ENCODE measurements at places on chromosomes 6 and 20.

- DNase-seq, result no peak
Observed at GRCh38 chr6:125802383-125802782, 11.6 kb downstream of the NCOA7 start.

DNA sequence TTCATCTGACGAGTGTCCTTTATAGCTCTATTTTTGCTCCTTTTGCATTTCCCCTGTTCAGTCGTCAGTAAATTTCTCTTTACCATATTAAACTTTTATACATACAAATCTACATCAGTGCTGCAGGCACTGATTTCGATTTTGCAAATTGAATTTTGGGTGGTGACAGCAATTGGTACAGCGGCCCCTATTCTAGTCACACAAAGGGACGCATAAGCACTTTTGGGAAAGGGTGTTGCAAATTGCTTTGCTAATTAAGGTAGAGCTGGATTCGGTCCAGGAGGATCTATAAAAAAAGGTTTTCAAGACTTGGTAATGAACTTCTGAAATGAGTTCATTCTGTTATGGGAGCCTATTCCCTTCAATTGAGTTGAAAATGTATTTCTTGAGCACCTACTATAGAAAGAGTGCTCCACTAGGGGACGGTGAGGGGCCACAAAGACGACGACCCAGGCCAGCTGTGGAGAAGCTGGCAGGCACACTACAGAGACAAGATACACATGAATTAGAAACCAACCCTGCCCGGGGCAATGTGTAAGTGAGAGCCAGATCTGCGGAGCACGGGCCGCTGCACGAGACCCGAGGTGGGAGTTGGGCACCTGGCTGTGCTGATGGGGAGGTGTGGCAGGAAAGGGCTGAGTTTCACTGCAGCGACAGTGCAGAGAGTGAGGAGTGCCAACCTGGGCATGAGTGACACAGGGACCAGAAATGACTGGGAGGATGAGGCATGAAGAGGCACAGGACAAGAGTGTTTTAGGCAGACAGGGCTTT is 5.4 kb downstream of the UQCC2 start:
- DNase-seq, result no peak

- DNase-seq, result no peak
Observed at GRCh38 chr6:31899882-31900722, 1.8 kb downstream of the ZBTB12 start.

DNA sequence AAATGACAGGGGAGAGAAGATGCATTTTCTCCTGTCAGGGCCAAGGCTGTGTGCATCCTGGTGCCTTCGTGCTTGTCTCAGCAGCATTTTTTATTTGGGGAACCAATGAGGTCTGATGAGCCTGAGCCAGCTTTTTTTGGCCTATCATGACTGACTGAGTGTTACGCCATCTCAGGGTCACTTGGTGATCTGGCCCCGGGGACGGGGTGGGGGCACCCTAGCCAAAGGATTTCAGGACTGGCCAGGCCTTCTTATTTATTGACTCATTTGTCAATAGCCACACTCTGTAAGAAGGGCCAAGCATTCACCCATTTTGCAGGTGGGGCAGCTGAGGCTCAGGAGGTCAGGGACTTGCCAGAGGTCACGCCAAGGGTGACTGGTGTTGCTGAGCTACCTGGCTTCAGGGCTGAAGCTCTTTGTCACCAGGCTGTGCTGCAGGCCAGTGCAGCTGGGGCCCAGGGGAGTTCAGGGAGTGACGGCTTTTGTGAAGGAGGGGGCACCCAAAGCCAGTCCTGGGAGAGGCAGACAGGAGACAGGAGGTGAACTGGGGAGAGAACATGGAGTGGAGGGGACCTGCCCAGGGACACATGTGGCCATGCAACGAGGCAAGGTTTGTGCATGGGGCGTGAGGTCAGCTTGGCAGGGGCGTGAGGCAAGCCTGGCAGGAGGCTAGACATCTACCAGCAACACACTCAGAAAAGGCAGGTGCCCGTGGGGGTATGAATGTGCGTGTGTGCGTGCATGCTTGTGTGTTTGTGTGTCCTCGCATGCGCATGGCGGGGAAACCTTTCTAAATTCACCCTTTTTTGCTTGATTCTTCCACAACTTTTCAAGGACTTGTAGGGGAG is 31.1 kb downstream of the VSTM2L start:
- no peak for DNase-seq

GRCh38 chr20:49229381-49229780 is 10.2 kb downstream of the DDX27 start:
- DNase-seq, result no peak

DNA sequence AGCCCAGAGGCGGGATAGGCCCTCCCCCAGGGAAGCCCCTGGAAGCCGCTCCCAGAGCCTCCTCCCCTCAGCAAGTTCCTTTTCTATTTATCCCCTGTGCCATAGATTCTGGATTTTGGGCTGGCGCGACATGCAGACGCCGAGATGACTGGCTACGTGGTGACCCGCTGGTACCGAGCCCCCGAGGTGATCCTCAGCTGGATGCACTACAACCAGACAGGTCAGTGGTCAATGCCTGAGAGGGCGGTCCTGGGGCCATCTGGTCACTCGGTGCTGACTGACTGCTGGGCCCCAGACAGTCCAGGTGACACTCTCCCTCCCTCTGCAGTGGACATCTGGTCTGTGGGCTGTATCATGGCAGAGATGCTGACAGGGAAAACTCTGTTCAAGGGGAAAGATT is 6.2 kb downstream of the MAPK13 start:
- no peak for DNase-seq

GRCh38 chr20:37781626-37782025 is 87.8 kb downstream of the CTNNBL1 start:
- DNase-seq, result no peak

DNA sequence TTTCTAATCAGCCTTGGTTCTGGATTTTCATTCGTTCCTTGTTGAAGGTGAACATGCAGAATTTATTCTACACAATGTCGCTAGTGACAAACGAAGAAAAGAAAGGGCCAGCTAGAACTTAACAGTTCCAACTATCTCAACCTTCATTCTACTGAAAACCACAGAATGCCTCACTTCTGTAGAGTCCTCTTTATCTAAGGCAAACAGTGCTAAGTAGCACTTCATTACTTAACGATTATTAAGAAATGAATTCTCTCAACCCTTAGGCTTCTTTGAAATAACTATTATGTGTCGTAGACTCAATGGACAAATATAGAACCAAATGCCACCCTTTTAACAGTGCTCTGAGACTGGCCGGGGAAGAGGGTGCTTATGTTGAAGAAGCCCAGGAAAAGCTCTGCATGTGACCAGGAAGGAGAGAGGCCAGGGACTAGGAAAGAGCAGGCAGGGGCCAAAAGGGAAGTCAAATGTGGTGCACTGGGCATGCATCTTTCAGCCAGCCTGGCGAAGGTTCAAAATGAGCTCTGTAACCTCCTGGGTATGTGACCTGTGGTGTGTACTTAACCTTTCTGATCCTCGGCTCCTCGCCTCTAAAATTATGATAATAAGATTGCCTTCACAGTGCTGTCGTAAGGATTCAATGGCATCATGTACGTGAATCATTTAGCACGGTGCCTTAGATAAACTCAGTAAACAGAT is 55.4 kb upstream of the BMP2 start:
- no peak for DNase-seq

GRCh38 chr6:119768201-119768600 is 418.6 kb upstream of the MAN1A1 start:
- DNase-seq, result no peak

GRCh38 chr20:43507150-43508080 is at the start of gene L3MBTL1:
L3MBTL1 (plus strand) TSS chr20:43507697; CDS start chr20:43513504, 5,807 bp downstream.
- peak; percentile 88 for DNase-seq

DNA sequence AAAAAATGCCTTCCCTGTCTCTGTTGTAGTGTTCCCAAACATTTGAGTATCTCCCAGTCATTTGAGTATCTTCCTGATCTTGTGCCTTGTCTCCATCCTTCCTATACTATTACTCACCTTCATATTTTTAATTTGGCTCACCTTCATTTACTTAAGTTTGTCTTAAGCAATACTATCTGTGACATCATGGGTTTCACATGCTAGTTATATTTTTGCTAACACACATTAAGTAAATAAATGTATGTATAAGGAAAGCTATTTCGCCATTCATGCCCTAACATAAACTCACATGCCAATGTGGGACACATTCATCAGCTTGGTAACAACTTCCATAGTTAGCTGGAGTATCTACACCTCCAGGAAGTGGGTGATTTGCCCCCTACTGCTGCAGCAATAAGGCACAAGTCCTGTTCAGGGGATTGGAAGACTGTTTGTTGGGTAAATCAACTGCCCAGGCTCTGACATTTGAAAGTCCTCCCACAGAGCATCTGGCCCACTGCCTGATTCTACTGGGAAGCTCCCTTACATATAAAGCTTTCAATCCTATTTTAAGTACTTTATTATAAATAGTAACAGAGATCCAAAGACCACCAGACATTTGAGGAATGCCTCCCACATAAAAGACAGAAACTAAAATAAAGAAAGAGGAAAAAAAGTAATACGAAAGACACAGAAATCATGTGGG is 132.3 kb downstream of the ISM1 start:
- DNase-seq, result no peak

- no peak for DNase-seq
Observed at GRCh38 chr20:58024241-58024721, 204.2 kb downstream of the ANKRD60 start.

DNA sequence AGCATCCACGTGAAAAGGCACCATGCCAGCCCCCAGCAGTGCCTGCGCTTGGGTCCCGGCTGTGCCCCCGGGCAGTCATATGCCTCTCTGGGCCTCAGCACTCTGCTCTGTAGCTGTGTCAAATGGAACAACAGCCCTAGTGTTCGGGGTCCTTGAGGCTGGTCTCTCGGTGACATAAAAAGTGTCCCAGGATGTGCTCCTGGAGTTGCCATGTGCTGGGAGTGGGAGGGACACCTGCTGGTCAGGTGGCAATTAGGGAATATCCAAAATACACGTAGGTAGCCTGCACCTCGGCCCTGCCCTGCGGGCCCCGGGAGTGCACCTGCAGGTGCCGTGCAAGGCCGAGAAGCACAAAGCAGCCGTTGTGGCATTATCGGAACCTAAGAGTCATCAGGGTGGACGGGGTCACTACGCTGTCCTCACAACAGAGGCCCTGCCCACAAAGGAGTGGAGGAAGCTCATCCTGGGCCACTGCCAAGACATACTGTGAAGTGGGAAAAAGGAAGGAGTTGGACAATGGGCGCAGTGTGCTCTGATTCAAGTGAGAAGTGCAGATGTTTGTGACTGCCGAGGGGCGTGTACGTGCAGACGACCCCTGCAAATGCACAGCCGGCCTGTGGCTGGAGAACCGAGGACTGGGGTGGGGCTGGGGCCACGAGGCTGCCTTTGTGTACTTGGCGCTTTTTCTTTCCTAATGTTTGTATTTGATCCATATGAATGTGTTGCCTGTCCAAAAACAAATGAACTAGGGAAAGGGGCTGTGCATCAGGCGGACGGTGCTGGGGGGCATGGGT is 24.6 kb downstream of the SLCO4A1 start:
- no peak for DNase-seq

DNA sequence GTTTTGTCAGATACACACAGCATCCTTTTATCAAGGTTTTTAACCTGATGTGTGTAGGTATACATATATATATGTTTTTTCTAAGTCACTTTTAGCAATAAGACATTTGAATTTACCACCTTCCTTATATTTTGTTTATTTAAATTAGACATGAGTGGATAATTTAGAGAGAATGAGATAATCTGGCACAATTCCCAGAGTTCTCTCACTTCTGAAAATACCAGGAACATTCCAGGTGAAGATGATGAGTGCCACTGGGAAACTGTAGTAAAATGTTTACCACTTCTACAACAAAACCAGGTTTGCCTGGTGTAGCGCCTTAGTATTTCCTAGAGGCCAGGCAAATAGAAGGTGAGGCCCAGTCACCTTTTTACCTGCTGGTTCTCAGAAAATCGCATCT is 189.5 kb downstream of the TMEM242 start:
- no peak for DNase-seq

- DNase-seq, result peak; percentile 13
Observed at GRCh38 chr6:117613920-117614560, 11.7 kb upstream of the GOPC start.

- DNase-seq, result no peak
Observed at GRCh38 chr20:63228806-63229205, 6.9 kb upstream of the BIRC7 start.

DNA sequence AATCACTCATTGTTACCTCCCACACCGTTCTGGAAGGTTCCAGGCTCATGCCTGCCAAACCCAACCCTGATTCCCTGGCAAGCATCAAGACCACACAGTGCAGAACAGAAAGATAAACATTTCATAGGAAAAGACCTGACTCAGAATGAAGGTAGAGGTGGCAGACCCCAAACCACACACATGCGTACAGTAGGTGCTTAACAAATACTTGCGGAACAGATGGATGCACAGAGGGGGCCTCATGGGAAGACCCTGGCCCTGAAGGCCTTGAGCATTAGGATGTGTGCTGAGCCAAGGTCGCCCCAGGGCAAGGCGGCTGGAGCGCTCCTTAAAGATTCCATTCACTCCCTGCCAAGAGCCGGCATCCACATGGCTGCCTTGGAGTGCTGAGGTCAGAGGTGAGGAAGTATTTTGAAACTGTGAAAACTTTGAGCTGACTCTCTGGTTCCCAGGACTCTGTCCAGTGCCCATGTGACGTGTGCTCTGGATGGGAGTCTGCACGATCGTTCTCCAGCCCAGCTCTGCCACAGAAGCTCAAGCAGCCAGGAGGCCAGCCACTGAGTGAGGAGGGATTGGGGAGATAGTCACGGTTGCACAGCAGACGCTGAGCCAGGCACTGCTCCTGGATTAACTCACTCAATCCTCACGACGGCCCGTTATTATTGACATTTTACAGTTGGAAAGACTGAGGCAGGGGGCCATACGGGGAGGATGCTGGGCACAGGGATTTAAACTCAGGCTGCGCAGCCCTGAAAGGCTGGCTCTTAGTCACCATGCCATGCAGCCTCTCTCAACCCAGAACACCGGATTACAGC is 65.5 kb upstream of the AFDN start:
- DNase-seq, result no peak

GRCh38 chr20:2047456-2048092 is 53.7 kb upstream of the PDYN start:
- no peak for DNase-seq

GRCh38 chr6:41644297-41644879 is 6.1 kb downstream of the MDFI start:
- DNase-seq, result peak; percentile 71

GRCh38 chr20:52402950-52403349 is 211.4 kb upstream of the ZFP64 start:
- no peak for DNase-seq

DNA sequence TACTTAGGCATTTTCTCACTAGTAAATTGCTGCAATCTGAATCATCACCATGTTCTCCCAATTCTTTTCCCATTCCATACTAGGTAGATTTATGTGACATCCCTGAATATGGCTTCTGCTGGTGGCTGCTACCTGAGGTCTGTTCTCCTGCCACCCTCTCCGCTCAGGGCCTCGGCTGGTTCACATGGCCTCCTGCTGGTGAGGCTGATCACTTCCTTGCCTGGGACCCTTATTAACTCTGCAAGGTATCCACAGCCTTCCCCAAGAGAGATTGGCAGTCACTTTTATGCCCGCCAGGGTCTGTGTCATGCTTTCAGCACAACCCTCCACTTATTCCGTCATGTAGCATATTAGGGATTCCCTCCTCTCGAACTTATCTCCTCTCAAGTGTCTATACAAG is 424.5 kb upstream of the FLRT3 start:
- no peak for DNase-seq

GRCh38 chr6:35599761-35600658 is 87.3 kb upstream of the TULP1 start:
- no peak for DNase-seq
